ENCODE measurements at places on chromosomes 4 and X.
A peak's percentile ranks its signal among the peaks of the same experiment; 100 is the strongest.

GRCh38 chrX:48917139-48918001, 1.5 kb downstream of the PIM2 start:
- peak; percentile 94 for DNase-seq

DNA sequence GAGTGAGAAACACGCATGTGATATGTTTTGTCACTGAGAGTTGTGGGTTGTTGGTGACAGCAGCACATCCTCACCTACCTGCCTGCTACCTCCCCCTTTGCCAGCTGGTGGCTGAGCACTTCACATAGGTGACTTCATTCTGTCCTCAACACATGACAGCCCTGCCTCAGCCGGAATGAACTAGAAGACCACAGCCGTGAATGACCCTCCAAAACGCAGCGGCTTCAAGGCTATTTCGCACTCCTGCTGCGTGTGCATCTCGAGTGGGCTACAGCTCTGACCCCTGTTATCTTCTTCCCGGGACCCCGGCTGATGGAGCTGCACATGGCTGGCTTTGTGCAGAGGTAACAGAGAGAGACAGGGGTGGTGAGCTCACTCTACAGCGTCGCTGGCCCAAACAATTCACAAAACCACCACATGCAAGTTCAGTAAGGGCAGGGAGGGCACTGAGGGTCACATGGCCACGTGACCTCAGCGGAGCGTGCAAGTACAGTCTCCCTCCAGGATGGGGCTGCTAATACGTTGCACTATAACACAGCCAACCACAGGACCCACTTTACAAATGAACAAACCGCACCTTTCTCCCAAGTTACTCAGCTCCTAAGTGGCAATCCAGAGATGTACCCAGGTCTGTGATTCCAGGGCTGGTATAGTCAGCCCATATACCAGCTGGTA, 6.3 kb upstream of the PPP2R2C start:
- no peak for DNase-seq

GRCh38 chr4:123624959-123625358, 228.4 kb downstream of the SPRY1 start:
- DNase-seq, result no peak

DNA sequence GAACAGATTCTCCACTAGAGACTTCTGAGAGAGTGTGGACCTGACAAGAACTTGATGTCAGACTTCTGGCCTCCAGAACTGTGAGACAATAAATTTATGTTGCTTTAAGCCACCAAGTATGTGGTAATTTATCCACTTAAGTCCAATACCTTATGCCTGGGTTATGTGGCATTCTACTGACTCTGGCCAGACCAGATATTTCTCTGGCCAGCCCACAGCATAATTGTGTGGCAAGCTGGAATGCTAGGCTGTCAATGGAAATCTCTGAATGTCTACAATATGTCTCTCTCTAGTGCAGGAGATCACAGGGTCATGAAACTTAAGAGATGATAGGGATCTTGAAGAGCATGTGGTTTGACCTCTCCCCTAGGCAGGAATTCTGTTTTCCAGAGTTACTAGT, 251.0 kb downstream of the ZNF674 start:
- DNase-seq, result no peak

DNA sequence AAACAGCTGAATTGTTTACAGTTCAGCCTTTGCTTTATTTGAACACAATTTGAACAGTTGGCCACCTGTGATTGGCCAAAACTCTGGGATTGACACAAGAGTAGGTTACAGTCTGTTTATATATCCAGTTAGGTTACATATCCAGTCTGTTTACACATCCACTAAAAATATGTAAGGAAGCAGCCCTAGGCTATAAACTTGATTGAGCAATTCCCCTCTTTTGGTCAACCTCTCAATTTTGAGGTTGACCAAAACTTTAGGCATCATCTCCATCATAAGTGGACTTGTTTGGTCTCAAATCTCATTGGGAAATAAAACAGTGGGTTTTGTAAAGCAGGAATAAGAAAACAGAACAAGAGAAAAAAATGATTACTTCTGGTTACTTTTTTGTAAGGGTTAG, 190.8 kb downstream of the SPATA18 start:
- no peak for DNase-seq

DNA sequence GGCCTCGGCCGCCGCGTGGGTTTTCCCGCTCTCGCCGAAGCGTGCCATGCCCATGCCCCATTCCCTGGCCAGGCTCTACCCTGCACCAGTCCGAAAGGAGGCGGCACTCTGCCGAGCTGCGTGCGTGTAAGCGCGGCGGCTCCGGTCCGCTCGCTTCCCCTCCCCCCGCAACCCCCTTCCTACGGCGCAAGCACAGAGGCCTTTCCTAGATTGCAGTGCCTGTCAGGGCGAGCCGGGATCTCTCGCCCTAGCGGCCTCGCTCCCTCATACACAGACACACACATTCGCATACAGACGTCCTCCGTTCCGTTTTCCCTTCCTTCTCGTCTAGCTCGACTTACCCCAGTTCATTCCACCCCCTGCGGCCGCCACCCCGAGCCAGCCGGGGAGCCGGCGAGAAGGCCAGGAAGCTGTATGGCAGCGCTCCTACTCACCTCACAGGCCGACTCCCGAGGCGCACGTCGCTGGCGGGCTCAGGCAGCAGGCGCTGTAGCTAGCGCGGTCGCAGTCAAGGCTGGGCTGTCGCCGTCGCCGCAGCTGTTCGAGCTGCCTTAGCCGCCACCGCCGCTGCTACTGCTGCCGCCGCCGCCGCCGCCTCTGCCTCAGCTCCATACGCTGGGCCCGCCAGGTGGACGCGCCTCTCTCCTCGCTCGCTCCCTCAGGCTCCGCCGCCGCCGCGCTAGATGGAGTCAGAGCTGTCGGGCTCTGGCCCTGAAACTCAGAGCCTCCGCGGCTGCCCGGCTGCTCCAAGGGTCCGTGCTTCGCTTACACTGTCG, 615 bp downstream of the NEXMIF start:
- DNase-seq, result peak; percentile 63
